H1 (cell line): ENCODE measurements at places on chromosomes 3 and 15.

GRCh38 chr3:50173685-50174516 lies 17.5 kb upstream of the GNAT1 start:
- no peak for DNase-seq

DNA sequence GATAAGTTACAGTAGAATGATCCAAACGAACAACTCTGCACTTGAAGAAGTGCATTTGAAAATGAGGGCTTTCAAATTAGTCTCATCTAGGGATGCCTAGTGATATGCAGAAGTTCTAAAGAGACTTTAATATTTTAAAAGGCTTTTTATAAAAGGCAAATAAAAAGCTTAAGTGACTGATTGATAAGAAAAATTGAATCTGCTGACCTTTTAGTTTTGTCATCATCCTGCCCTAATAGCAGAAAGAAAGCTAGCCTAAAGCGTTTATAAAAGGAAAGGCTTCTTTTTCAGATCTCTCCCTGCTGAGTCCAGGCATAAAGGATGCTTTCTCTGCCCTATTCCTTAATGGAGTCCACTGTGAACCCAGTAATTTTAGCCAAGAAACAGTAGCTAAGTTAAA lies 72.7 kb upstream of the ALDH1L1 start:
- DNase-seq = no peak

DNA sequence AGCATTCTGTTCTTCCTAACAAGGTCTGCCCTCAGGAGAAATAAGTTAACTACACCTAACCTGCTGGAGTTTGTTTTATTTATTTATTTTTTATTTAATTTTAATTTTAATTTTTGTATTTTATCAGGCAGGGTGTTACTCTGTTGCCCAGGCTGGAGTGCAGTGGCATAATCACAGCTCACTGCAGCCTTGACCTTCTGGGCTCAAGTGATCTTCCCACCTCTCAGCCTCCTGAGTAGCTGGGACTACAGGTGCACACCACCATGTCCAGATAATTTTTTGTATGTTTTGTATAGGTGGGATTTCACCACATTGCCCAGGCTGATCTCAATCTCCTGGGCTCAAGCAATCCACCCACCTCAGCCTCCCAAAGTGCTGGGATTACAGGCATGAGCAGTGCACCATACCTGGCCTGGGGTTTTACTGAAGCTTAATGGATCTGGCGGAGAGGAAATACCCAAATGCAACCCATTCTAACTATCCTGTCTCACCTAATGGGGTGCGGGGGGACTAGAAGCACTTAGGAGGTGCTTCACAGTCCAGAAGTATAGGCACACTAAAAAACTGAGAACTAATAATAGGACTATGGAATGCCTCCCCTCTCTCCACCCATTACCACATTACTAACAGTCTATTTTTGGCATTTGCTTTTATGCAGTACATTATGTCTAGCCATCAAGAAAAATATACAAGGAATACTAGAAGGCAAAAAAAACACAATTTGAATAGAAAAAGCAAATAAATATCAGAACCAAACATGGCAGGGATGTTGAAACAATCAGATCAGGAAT lies 61.4 kb downstream of the TTBK2 start:
- DNase-seq = no peak

- DNase-seq = no peak
These were observed 107.5 kb downstream of the EOMES start for GRCh38 chr3:27614592-27614991.

DNA sequence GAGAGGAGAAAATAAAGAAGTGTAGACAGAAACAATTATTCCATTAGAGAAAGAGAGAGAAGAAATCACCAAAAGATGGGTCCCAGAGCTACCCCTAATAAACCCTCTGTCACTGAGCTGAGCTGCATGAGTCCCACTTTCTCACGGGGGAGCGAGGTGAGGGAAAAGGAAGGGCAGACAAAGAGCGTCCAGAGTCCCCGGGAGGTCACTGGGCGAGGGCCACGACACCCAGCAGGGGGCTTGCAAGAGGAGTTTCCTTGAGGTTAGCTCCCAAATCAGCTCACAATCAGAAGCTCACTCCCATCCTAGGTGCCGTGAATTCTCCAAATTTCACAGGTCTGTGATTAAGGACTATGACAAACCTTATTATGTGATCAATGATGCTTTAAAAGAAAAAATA lies 62.3 kb downstream of the XXYLT1 start:
- peak; percentile 38 for DNase-seq

GRCh38 chr3:51668756-51669155 lies 2.3 kb upstream of the TEX264 start:
- DNase-seq = no peak

DNA sequence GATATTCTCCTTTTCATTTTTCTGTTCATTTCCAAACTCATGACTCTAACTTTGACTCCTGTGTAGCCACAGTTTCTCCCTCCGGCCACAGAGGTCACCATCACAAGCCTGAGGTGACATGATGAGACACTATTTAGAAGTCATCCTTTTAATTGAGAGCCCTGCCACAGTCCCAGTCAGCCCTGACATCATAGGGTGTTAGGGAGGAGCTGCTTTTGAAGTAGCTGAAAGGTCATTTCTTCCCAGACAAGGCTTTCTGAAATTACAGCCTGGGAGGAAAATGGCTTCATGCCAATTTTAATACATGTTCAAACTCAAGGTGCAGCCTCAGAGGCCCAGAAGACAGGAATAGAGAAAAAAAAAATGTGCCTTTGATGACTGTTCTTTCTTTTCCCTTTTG lies 532.8 kb upstream of the TGFBR2 start:
- DNase-seq = no peak

- no peak for DNase-seq
These were observed 134.0 kb upstream of the IL12A start for GRCh38 chr3:159854500-159855124.

- DNase-seq = no peak
These were observed 373.3 kb upstream of the RBMS3 start for GRCh38 chr3:28907616-28908015.

GRCh38 chr3:31442755-31443154 lies 90.0 kb upstream of the STT3B start:
- DNase-seq = no peak

- no peak for DNase-seq
These were observed 4.8 kb upstream of the SACM1L start for GRCh38 chr3:45684327-45684892.

- no peak for DNase-seq
These were observed 329.8 kb downstream of the MCTP2 start for GRCh38 chr15:94561036-94561689.

- DNase-seq = no peak
These were observed 52.9 kb upstream of the MEX3B start for GRCh38 chr15:82098674-82099073.

GRCh38 chr15:81819924-81820635 lies 225.7 kb downstream of the MEX3B start:
- no peak for DNase-seq

- DNase-seq = no peak
These were observed 602.8 kb downstream of the FOXP1 start for GRCh38 chr3:70980646-70981170.

DNA sequence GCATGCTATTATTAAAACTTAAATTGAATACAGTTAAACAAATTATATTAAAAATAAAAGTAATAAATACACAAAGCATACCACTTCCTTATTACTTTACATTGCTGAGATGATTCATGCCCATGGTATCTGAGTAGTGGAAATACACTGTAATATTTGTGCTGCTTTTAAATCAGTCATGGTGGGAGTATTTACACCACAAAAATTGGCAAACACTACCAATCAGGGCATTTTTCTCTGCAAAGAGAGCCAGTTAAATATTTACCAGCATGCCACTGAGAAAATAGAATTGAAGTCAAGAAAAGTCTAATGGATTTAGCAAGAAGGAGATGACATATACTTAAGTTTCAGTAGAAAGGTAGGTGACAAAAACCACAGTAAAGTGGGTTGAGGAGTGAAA lies 19.6 kb downstream of the PPARG start:
- DNase-seq = no peak

DNA sequence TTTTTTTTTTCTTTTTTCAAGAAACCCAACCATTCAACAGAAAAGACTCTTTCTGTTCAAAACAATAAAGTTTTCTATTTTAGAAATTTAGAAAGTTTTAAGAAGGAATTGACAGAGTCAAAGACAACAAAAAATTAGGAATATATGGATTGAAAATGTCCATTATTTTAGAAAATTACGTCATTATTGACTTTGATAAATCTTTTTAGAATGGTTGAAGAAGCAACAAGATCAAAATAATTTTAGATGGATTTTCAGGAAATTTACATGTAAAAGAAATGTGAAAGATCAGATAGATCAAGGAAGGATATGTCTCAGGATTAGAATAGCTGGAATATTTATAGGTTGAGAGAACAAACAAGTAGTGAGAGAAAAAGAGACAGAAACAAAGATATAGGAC lies 8.4 kb upstream of the KCNH8 start:
- no peak for DNase-seq

DNA sequence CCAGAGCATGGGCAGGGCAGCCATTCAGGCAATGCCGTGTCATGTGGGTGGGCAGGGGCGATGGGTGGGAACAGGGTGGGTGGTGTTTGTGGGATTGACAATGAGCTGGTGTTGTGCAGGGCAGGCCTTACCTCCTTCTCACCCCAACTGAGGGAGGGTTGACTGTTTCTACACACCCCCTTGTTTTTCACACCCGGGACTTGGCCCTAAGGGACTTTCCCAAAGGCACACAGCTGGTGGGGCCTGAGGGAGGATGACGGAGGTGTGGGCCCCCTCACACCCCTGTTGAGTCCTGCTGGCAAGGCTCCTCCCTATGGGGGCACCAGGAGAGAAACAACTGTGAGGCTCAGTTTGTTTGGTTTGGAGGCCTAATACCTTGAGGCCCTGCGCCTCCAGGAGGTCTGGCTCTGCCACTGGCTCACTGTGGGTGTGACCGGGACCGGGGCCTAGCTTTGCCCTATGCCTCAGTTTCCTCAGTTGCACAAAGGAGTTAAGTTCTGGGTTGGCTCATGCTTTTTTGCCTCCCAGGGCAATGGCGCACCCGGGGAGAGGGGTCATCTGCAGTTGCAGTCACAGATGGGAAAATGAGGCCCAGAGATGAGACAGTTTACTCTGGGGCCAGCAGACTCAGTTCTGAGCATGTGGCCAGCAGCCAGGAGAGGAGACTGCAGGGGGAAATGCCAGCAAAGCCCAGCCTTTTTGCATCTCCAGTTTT lies 5.1 kb upstream of the DNAH1 start:
- no peak for DNase-seq

DNA sequence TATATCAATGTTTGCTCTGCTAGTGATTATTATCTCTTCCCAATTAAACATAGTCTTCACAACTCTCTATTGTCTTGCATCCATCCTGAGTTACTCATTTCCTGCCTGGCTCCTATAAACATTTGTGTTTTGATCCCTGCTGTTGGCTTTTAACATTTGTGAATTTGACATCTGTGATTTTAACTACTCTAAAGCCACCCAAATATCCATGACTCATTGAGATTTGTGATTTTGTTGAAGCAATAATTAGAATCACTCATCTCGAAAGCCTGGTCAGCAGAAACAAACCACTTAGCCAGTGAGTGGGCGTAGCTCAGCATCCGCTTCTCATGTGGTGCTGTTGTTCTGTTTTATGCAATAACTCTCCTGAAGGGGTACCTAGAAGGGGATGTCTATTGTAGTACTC lies 174.3 kb upstream of the ZBTB20 start:
- no peak for DNase-seq

DNA sequence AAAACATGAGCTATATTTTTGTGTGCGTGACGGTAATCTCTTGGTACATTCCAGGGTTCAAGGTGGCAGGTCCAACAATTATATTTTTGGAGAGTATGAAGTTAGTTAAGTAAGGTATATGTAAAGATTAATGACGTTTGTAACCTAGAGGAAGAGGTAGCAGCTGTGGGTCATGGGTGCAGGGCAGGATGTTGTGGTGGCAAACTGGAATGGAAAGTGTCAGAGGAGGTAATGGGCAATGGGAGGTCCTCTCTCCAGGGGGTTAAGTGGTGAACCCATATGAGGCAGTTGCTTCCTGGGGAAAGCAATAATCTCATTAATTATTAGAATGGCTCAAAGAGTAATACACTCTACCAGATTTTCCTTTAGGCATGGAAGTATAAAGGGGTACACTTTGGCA lies 1.0 kb upstream of the CD200R1L start:
- no peak for DNase-seq

GRCh38 chr3:19074257-19074900 lies 73.9 kb upstream of the KCNH8 start:
- DNase-seq = peak; percentile 43

DNA sequence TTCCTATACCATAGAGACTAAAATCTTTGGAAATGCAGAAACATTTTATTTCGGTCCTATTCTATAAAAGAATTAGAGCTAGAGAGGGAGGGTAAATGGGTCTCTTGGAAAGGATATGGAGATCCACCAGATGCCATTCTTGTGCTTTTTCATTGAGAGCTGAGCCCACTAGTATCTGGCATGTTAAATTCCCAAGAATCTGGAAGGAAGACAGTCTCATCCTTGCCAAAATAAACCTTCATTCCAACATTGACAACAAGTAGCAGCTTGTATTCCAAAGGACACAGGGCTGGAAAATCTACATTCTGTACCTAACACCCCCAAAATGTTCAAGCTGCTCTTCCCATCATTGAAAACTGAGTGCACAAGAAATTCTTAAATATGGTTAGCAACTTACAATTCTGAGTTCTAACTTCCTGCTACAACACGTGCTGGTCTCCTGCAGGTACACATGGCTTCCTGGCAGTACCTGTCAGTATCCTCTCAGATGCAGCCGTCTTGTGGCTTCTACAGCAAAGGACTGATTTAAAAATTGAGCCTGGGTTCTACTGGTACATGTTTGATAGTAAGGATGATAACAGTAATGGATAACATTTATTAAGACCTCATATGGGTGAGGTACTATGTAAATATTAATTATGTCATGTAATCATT lies 348.1 kb downstream of the SV2B start:
- no peak for DNase-seq

GRCh38 chr15:25700916-25701315 lies 162.2 kb downstream of the ATP10A start:
- no peak for DNase-seq

DNA sequence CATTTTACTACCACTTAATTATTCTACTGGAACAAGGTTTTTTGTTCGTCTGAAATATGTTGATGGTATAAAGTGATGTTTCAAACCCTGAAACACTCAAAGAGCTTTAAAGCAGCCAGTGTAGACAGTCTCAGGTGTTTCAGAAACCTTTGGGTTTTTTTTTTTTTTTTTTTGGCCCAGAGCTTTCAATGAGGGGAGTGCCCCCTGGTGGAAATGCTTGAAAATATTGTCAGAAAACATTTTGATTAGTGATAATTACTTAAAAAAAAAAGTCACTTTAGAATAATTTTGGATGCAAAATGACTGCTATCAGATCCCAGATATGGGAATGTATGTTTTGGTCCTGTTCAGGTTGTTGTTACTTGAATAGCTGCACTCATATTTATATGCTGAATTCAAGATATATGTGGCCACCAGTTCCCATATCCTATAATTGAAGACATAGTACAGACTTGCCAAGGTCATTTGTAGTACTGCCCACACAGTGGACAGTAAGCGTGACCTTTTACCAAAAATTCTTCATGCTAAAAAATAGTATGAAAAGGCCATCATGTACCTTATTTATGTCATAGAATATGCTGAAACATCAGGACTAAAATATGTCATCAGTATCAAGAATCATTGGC lies 35.9 kb downstream of the SATB1 start:
- DNase-seq = no peak
